Pancreas (tissue), 10 donors: ENCODE measurements at places on chromosomes 1 and 21. TPM values are rescaled to one million over a fixed set of nuclear protein-coding genes. Genes with fewer than 3 reads are reported as not detected.

The C1QTNF12 gene
- 1.7 TPM for total RNA-seq

The MYBPH gene
- not detected for total RNA-seq

The HPDL gene
- 0.85 TPM for total RNA-seq

DNA sequence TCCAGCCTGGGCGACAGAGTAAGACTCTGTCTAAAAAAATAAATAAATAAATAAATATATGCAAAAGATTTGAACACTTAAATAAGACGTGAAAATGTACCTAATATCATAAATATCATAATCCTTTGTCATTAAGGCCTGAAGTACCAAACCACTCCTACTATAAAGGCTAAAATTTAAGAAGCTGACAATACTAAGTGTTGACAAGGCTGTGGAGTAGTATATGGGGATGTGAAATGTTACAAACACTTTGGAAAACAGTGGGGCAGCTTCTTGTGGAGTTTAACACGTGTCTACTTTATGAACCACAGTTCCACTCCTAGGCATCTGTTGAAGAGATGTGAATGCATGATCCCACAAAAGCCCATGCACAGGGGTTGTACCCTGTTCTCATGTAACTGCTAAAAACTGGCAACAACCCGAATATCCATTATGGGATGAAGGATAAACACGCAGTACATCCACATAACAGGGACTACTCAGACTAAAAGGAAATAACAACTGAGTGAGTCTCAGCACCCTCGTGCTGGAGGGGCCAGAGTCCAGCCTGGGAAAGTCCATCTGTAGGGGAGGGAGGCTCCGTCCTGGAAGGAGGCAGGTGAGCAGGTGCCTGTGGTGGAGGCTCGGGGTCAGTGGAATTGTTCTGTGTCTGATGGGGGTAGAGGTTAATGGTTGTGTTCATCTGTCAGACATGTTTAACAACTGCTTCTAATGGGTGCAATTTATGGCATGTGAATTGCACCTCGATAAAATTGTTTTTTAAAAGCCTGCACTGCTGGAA, 6.7 kb upstream of the SLC19A1 start:
- no peaks in the 10 kb centered on the region for H3K4me1 ChIP-seq
- H3K27me3 ChIP-seq, result no peaks in the 10 kb centered on the region
- peak; percentile 21 for DNase-seq
- H3K27ac ChIP-seq, result no peak overlapping the region
- no peaks in the 10 kb centered on the region for H3K36me3 ChIP-seq
- H3K4me3 ChIP-seq, result no peak overlapping the region

- H3K4me3 ChIP-seq, result no peak overlapping the region
- peaks cover 7% of the 10 kb centered on the region for H3K36me3 ChIP-seq
- DNase-seq, result no peak
- no peaks in the 10 kb centered on the region for H3K4me1 ChIP-seq
Measured at GRCh38 chr1:36352910-36353878, 29.7 kb upstream of the EVA1B start.

GRCh38 chr1:96558635-96559034, 162.9 kb upstream of the PTBP2 start:
- DNase-seq, result no peak
- H3K36me3 ChIP-seq, result no peaks in the 10 kb centered on the region
- H3K27ac ChIP-seq, result no peak overlapping the region
- H3K27me3 ChIP-seq, result no peaks in the 10 kb centered on the region

DNA sequence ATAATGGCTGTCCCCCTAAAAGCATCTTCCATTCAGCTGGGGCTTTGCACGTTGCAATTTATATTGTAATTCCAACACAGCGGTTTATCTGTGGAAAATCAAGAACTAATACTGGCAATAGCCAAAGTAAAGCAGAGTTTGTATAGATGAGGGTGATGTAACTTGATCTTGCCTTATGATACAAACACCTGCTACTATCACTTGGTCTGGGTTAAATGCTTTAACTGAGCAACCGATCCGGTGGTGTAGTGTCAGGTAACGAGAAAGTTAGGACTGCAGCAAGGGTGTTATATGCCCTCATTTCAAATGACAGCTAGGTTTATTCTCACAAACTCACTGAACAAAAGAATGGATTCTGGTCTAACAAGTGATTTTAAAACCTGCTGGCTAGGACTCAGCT, 47.3 kb upstream of the PLPPR4 start:
- no peak for DNase-seq
- H3K27me3 ChIP-seq, result no peaks in the 10 kb centered on the region
- H3K4me1 ChIP-seq, result no peaks in the 10 kb centered on the region

GRCh38 chr1:84272401-84272800, 29.1 kb upstream of the SAMD13 start:
- peaks cover 17% of the 10 kb centered on the region for H3K4me1 ChIP-seq
- H3K4me3 ChIP-seq, result no peak overlapping the region
- no peaks in the 10 kb centered on the region for H3K36me3 ChIP-seq

DNA sequence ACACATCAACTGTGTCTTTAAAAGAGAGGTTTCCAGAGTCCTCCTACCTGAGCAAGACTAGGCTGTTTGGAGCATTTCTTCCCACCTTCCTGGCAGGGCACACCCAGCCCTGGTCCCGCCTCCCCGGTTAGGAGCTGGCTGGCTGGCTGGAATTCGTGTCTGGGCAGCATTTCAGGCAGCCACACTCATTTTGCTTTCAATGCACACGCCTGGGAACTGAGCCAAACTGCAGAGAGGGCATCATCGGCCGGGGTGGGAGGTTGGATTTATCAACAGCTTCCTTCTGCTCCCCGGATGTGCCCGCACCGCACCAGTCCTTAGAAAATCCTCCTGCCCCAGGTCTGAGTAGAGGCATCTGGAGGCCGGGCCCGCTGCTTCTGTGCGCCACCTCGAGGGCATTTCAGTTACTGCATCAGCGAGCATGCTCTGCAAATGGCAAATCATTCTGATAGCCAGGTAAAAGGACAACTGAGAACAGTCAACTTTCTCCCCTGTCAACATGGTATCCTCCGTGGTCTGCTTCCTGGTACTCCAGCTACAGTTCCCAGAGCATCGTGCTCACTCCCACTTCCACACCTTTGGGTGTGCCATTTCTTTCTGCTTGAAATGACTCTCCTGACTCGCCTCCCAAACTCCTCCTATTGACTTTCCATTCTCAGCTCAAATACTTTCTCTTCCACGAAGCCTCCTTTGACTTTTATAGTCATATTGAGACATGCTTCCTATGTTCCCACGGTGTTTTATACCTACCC, 20.6 kb downstream of the TCEA3 start:
- H3K27me3 ChIP-seq, result no peaks in the 10 kb centered on the region
- H3K27ac ChIP-seq, result peak overlapping the region; percentile 58
- H3K4me1 ChIP-seq, result peaks cover 20% of the 10 kb centered on the region

GRCh38 chr1:154620751-154621150, 12.8 kb upstream of the ADAR start:
- no peaks in the 10 kb centered on the region for H3K4me1 ChIP-seq
- no peak overlapping the region for H3K4me3 ChIP-seq
- no peaks in the 10 kb centered on the region for H3K36me3 ChIP-seq
- DNase-seq, result no peak

GRCh38 chr1:198246337-198246736, 89.5 kb downstream of the NEK7 start:
- no peak for DNase-seq
- H3K4me1 ChIP-seq, result peaks cover 11% of the 10 kb centered on the region
- no peak overlapping the region for H3K27ac ChIP-seq

- peaks cover 4% of the 10 kb centered on the region for H3K36me3 ChIP-seq
- no peaks in the 10 kb centered on the region for H3K27me3 ChIP-seq
- peaks cover 50% of the 10 kb centered on the region for H3K4me1 ChIP-seq
- DNase-seq, result peak; percentile 74
Measured at GRCh38 chr1:207752456-207752998, 673 bp downstream of the CD46 start.

DNA sequence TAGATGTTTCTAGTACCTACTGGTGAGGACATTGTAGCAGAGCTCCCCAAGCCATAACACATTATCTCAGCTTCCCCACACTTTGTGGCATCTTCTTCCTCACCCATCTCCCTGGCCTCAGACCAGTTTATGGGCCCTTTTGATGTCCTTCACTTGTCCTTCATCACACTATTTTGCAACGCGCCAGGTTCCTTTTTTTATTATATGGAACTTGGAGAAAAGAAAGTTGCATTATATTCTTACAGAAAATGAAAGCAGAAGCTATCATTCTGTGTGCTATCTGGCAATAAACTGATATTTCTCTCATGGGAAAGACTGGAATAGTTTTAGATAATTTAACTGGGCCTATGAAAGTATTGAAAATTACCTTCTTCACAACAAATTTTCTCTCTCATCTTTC, 196.9 kb upstream of the ETV3 start:
- no peak overlapping the region for H3K27ac ChIP-seq
- no peaks in the 10 kb centered on the region for H3K27me3 ChIP-seq
- no peaks in the 10 kb centered on the region for H3K4me1 ChIP-seq
- no peak for DNase-seq
- H3K4me3 ChIP-seq, result no peak overlapping the region
- no peaks in the 10 kb centered on the region for H3K36me3 ChIP-seq

DNA sequence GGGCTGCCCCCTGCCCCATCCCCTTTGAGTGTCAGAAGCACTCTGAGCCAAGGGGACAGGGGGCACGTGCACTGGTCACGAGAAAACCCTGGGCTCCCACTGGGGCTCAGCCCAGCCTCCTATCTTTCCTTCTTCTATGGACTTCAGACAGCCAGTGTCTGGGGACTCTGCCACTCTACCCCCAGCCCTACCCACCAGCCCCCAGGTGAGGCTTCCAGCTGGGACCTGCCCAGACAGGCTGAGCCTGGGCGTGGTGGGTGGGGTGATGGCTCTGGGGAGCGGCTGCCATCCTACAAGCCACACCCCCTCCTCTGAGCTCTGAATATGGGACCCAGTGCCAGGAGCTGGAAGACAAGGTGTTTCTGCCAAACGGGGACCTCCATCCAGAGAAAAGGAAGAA, 8.0 kb upstream of the SFN start:
- no peak overlapping the region for H3K27ac ChIP-seq
- no peak overlapping the region for H3K4me3 ChIP-seq
- no peaks in the 10 kb centered on the region for H3K4me1 ChIP-seq
- H3K36me3 ChIP-seq, result peaks cover 16% of the 10 kb centered on the region

- peaks cover 8% of the 10 kb centered on the region for H3K4me1 ChIP-seq
- H3K27me3 ChIP-seq, result no peaks in the 10 kb centered on the region
- H3K27ac ChIP-seq, result no peak overlapping the region
- DNase-seq, result no peak
- no peak overlapping the region for H3K4me3 ChIP-seq
Measured at GRCh38 chr1:30820299-30820698, 62.7 kb upstream of the LAPTM5 start.

DNA sequence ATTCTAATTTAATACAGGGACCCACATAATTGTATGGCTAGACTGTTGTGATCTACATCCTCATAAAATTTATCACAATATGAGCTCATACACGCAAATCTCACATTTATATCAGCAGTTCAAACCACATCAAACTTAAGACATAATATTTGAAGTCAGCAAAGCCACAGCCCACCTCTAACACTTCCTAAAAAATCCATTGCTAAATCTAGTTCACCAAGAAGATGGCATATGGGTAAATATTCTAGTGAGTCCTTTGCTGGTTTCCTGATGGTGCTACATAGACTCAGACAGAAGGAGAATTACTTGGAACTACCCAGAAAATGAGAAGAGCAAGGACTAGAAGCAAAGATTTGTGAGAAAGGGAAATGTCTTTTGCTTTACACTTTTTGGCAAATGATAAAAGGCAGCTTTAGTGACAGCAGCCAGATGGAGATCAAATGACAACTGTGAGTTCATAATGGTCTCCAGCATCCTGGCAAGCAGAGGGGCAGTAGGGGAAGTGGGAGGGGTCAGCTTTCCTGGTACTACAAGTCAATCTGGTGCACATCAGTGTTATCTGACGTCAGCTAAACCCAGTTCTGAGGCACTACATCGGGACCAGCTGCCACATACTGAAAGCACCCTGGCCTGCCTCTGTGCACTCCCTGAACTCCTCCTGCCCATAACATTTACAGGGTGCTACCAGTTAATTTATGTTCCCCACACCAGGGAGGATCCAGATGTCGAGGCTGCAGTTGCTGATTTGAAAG, 10.6 kb upstream of the GADD45A start:
- no peaks in the 10 kb centered on the region for H3K27me3 ChIP-seq
- H3K36me3 ChIP-seq, result no peaks in the 10 kb centered on the region
- no peak overlapping the region for H3K4me3 ChIP-seq
- H3K4me1 ChIP-seq, result no peaks in the 10 kb centered on the region

DNA sequence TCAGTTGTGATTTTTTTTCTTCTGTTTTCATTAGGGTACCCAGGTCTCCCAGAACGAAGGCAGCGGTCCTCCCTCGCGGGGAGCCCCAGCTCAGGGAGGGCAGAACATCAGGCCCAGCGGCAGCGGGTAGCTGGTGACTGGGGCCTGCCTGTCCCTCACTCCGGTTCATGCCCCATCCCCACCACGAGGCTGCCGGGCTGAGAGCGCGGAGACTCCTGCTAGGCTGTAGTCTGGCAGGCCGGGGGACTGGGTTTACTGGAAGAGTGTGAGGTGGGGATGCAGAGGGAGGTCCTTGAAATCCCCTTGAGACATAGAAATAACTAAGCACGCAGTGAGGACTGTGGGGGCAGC, 10.5 kb downstream of the BRINP2 start:
- H3K27ac ChIP-seq, result no peak overlapping the region
- H3K4me3 ChIP-seq, result no peak overlapping the region
- no peaks in the 10 kb centered on the region for H3K4me1 ChIP-seq

DNA sequence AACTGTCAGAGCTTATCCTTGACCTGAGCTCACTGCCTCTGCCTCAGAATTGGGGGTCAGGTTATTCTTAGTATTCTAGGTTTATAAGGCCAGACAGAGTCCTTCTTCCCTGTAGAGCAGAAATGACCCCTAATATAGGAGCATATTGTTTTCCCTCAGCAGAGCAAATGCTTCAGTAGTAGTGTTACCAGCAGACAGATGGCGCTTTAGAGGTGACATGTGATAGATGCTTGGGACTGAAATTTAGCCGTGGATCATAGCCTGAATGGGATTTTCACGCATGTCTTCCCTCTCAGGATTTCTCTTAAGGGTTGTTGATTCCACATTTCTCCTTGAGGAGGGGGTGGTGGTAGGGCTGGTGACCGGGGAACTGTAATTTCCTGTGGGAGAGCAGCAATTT, 24.5 kb downstream of the ADARB1 start:
- no peaks in the 10 kb centered on the region for H3K36me3 ChIP-seq
- no peak overlapping the region for H3K27ac ChIP-seq
- no peak overlapping the region for H3K4me3 ChIP-seq
- no peaks in the 10 kb centered on the region for H3K27me3 ChIP-seq
- DNase-seq, result no peak

DNA sequence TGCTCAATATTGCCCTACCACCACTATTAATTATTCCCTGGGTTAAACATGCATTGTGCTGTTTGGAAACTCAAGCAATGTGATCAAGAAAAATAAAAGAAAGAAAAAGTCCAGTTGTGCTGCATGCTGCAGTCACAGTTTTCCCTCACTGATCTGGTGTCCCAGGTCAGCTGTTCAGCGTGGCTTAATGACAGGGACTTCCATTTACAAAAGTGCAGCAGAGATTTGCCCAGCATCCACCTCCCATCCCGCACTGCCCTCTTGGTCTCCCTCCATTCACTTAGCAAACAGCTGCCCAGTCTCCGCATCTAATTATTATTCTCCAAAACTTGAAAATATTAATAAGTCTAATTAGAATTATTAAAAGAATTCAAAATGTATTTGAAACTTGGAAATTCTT, 2.0 kb upstream of the OR2T4 start:
- no peaks in the 10 kb centered on the region for H3K4me1 ChIP-seq
- H3K27me3 ChIP-seq, result no peaks in the 10 kb centered on the region
- H3K4me3 ChIP-seq, result no peak overlapping the region
- no peaks in the 10 kb centered on the region for H3K36me3 ChIP-seq
- H3K27ac ChIP-seq, result no peak overlapping the region
- DNase-seq, result no peak
